HS-27A (cell line): ENCODE measurements at places on chromosomes 2 and 18.

DNA sequence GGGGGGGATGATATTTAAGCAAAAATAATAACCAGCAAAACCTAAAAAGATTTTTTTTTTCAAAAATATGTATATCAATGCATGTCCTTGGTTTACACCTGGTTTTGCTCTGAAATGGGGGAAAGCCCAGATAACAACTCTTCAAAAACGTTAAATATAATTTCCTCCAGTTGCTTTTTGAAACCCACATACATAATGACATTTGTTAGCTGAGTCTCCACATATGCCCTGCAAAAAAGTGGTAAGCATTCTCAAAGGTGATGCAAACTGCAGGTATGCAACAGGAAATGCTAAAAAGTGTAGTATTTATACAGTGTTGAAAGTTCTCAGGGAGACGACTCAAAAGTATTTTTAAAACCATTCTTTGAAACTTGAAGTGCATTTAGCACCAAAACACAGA is 258.6 kb downstream of the ZEB2 start:
- no peak for DNase-seq

DNA sequence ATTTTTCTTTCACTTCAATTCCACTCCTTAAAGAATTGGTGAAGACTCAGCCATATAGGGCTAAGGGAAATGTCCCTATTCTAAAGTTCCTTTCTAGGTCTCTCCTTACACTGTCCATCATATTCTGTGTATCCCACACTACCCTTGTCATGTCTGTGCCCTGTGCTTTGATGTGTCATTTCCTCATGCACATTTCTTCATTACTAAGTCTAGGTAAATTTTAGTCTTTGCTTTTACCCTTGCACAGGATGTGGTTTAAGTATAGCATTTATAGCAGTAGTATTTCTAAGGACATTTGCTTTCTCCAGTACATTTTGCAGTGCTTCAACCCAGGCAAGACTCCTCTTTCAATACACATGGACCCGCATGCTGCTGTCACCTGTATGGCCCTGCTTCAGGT is 221.5 kb upstream of the ACVR2A start:
- no peak for DNase-seq

GRCh38 chr2:99615247-99615771 is 125.5 kb upstream of the REV1 start:
- DNase-seq: no peak

DNA sequence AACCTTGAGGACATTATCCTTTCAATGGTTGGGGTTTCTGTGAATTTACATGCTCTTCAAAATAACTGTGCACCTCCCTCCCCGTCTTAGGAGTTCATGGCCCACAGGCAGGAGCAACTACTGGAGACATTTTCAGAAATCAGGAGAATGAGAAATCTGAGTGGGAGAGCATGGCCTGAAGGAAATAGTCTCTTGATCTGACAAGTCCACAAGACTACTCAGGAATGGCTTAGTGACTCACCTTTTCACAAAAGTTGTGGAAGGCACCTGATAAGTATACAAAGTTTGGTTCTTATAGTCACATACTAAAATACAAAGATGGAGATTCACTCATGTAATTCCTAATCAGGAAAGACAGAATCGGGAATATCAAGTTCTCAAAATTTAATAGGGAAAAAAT is 83.6 kb upstream of the NCKAP5 start:
- DNase-seq: no peak

- DNase-seq: no peak
Measured at GRCh38 chr2:76050196-76050595, 339.5 kb upstream of the GCFC2 start.

- DNase-seq: peak; percentile 43
Measured at GRCh38 chr2:99140860-99141109, 722 bp upstream of the C2orf15 start.

DNA sequence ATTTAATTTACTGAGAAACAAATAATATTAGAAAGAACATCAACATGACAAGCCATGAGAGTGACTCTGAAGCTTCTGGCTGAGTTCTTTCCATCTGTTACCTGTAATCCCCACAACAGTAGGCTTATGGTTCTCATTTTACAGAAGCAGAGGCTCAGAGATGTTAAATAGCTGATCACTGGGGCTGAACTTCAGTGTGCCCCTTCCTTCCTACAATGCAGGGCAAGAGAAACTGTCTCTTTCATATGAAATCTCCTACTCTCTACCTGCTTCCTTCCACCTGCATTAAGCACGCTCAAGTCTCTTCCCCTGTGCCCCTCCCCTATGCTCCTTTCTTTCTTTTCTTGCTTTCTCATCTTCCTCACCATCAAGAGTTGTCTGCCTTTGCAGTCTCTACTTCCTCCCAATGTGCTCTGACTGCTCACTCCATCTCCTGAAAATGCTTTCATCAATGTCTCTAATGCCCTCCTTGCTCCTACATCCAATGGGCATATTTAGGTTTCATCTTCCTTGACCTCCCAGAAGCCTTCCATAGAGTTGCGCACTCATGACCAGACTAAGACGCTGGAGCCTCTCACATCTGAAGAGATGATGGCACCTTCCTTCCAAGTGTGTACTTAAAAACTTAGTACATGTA is 23.7 kb downstream of the APOB start:
- DNase-seq: no peak

DNA sequence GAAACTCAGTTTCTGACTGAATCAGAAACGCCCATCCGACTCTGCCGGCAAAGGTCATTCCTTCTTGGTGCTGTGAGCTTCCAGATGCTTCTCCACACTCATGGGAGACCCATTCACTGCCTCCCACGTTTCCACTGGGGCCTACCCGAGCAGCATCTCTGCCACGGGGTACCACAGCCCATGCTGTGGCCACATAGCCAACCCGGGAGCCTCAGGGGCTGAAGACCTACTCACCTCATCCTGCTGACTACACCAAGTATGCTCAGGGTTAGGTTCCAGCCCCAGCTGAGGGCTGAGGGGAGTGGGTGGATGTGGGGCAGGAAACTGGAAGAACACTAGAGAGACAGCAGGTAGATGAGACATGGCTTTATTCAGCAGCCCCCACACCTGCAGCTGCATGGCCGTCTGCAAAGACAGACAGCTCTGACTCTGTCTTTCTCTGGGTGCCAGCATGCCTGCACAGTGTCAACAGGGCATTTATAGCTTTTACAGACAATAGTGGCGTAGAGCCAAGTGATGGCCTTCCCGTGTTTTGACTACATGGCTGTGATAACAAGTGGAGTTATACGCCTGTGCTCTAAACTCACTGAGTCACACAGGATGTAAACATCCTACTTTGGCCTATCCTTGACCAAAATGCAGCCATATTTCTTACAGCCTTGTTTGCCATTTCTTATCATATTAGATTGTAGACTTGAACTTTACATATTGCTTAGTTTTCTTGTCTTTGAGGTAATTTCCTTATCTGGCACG is 16.5 kb upstream of the KLHL23 start:
- no peak for DNase-seq

DNA sequence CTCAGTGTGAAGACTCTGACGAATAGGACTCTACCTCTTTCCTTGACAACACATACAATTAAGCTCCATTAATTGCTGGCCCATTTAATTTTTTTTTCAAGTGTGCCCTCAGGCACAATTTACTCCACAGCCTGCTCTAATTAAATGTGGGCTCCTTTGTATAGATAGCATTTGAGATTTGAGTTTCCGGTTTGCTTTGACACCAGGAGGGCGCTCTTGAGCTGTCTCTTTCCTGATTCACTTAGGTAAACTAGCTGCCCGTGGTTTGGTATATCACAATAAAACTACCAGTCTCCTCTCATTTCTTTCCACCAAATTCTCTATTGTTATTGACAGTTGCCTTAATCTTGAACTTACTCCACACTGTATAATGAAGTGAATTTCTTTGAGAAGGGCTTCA is 666.0 kb downstream of the DSC3 start:
- DNase-seq: no peak

DNA sequence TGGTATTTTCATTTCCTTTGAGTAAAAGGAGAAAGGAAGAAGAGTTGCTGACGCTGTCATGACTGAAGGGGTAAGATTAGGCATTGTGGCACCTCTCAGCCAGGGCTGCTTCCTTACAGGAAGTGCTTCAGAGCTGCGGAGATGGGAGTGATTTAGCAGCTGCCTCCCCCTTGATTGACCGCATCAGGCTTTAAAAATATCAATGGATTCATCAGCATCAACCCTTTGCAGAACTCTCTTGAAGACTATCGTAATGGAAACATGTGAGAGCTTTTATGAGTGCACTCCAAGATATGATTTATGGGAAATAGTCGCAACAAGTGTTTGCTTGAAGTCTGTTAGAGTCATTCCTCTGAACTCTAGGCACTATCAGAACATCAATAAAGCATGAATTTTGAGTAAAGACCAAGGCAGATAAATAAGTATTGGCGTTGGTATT is 141.1 kb downstream of the CSRNP3 start:
- no peak for DNase-seq

DNA sequence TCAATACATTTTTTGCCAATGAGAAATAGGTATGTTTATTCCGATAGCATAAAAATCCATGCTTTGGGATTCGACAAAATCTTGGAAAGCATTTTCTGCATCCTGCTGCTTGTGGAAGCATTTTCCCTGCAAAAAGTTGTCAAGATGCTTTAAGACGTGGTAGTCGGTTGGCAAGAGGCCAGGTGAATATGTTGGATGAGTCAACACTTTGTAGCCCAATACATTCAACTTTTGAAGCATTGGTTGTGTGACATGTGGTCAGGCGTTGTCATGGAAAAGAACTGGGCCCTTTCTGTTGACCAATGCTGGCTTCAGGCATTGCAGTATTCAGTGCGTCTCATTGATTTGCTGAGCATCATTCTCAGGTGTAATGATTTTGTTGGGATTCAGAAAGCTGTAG is 764.5 kb downstream of the TRIB2 start:
- DNase-seq: peak; percentile 43

GRCh38 chr2:200746301-200746700 is 65.4 kb upstream of the BZW1 start:
- no peak for DNase-seq

DNA sequence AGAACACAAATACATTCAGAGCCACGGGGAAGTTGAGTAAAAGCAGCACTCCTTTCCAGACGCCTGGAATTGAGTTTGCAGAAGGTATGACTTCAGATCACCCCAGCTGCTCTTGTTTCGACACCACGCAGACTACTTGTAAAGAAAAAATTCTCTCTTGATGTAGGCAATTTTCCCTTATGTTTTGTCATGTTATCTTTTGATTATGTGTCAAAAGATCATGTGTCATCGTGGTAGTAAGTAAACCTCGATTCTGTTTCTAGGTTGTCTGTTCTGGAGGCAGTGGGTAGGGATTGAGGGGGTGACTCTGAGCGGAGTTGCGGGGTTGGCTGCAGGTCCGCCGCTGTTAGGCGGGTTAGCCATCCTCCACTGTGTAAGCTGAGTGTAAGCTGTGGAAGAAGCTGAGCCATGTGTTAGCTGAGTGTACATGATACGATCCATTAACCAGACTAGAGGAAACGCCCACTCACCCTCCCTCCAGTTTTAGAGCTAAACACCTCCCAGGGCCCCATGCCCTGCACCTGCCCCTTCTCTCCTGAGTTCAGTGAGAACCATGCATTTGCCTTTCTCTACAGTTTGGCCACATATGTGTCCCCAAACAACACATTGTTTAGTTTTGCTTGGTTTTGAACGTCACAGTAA is 181.8 kb downstream of the SNTG2 start:
- DNase-seq: no peak

DNA sequence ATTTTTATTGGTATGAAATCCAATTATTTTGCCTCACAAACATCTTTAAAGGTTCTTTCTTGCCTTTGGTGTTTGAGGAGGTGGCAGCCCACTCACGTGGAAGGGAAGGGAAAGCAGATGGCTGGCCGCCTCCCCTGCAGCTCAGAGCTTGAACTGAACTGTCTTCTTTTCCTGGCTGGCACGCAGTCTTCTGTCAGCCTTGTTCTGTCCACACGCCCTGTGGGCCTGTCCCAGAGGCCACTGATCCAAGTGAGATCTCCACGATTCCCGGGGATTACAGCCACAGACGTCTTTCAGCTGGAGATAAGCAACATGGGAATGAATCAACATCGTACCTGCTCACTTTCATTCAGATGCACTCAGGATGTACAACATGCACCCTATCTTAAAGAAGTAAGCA is 73.3 kb downstream of the TMEM18 start:
- no peak for DNase-seq

GRCh38 chr2:50962731-50963130 is 69.2 kb downstream of the NRXN1 start:
- DNase-seq: no peak

DNA sequence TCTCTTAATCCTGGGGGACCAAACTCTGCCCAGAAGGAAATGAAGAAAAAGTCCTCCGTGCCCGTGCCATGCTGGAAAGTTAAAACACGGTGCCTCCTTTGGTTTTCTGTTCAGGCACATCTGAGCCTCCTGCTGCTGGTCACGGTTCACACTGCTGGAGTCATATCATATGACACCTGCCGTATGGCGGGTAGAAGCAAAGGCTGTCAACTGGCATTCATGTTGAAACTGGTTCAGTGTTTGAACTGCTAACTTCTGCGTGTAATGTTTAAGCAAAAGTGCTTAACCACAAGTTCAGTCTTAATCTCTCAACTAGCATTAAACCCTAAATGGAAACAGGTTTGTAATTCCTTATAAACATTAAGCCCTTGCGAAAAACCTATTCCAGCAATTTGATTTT is 3.1 kb downstream of the STK39 start:
- no peak for DNase-seq

DNA sequence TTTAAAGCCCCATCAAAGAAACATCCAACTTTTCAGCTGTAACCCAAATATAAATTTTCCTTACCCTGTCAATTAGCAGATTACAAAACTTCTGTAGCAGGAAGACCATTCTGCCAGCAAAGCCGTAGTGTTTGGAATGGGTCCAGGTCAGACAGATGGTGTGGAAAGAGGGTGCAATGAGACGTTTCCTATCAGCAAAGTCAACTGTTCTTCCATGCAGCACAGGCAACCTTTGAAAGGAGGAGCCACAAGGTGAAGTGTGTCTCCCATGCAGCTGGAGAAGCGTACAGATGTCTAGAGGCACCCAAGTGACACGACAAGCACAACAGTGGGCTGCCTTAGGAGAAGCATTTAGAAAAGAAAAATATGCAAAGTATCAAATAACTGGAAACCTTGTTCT is 83.7 kb downstream of the SP3 start:
- DNase-seq: no peak

GRCh38 chr18:34773378-34773777 is 63.3 kb downstream of the DTNA start:
- no peak for DNase-seq
